ENCODE measurements at places on chromosomes 13 and 19.
A peak's percentile ranks its signal among the peaks of the same experiment; 100 is the strongest.

DNA sequence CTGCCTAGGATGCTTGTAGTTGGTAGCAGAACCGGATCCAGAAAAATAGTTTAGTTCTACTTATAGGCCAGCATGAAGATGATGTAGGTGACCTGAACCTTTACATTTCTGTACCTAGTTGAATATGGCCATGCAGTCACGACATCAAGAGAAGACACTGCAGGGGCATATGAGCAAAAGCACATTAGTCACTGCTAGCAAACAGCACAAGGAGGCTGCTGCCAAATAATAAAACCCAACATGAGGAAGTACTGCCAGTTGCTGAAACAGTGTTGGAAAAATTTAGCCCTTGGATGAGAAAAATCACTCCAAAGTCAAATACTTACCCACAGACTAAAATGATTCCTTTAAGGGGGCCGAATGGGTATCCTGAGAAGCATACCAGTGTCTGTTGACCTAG is 20.8 kb downstream of the ERICH6B start:
- DNase-seq: no peak

- peak; percentile 95 for DNase-seq
Measured at GRCh38 chr19:57708641-57709361, at the start of gene ZNF154. Gene ZNF154, minus strand, starts transcription at chr19:57709204. Its CDS starts 233 bp downstream, at chr19:57708971.

DNA sequence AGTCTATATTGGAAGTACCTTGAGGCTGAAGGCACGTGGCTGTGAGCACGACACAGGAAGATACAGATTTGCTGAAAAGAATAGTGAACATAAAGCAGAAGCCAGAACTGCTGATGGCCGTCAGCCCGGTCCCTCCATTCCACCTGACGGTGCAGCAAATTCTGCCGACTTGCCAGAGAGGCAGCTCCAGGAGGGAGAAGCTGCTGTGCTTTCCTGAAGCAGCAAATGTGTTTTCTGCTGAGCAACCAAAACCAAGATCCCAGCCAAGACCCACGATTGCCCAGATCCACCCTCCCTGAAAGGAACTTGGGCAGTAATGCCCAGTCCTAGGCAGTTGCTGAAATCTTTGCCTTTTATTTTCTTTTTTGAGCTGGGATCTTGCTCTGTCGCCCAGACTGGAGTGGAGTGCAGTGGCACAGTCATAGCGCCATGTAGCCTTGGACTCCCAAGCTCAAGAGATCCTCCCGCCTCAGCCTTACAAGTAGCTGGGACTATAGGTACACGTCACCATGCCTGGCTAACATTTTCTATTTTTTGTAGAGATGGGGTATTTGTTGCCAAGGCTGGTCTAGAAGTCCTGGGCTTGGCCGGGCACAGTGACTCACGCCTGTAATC is 7.0 kb upstream of the RCN3 start:
- DNase-seq: no peak

DNA sequence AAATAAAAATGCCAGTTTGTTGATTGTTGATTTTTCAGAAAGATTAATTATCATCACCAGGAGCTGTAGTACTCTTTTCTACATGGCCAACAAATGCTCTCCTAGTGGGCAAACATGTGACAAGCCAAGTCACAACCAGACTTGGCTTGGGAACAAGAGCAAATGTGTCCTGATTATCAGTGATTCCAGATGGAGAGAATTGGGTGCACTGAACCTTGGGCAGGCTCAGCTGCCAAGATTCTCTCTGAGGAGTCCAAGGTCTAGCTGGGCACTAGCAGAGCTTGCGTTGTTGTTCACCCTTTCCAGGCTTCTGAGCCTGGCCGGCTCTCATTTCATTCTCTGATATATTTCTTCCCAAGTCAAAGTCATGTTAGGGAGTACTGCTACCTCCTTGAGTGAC is 27.3 kb upstream of the GPI start:
- DNase-seq: no peak

Data from stomach (tissue), 19 donors.